ENCODE measurements at places on chromosomes 11 and 22. TPM values are rescaled to one million over a fixed set of nuclear protein-coding genes. Genes with fewer than 3 reads are reported as not detected.

DNA sequence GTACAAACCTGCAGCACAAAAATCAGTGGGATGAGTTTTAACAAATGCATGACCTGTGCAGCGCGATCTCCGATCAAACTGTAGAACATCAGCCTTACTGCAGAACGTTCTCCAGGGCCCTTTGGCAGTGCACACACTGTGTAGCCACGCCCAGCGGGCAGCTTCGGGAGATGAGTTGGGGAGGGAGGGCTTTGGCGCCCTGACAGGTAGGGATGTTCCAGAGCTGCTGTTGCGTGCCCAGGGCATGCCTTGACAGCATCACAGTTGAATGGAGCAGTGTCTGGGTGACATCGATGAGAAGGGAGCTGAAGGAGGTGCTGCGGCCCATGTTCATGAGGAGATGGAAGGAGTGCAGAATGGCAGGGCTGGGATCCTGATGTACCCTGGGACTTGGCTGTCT is 80.2 kb downstream of the TBC1D22A start:
- H3K27me3 ChIP-seq, result no peaks in the 10 kb centered on the region
- peaks cover 3% of the 10 kb centered on the region for H3K4me1 ChIP-seq
- H3K27ac ChIP-seq, result no peak overlapping the region
- no peaks in the 10 kb centered on the region for H3K36me3 ChIP-seq

SHISAL1 gene
- not detected for total RNA-seq

GRCh38 chr11:125200441-125200840 is 35.9 kb downstream of the PKNOX2 start:
- no peak overlapping the region for H3K4me3 ChIP-seq
- no peaks in the 10 kb centered on the region for H3K36me3 ChIP-seq
- H3K27me3 ChIP-seq, result peaks cover 9% of the 10 kb centered on the region
- DNase-seq, result no peak
- no peak overlapping the region for H3K27ac ChIP-seq
- H3K4me1 ChIP-seq, result no peaks in the 10 kb centered on the region

- no peaks in the 10 kb centered on the region for H3K27me3 ChIP-seq
- no peaks in the 10 kb centered on the region for H3K36me3 ChIP-seq
- H3K4me3 ChIP-seq, result no peak overlapping the region
- peaks cover 36% of the 10 kb centered on the region for H3K4me1 ChIP-seq
- no peak overlapping the region for H3K27ac ChIP-seq
Observed at GRCh38 chr22:44042249-44043218, 18.4 kb downstream of the PARVB start.

- no peak overlapping the region for H3K27ac ChIP-seq
- H3K36me3 ChIP-seq, result no peaks in the 10 kb centered on the region
- no peak for DNase-seq
Observed at GRCh38 chr11:43951231-43951630, 8.8 kb downstream of the C11orf96 start.

PATE4 gene
- total RNA-seq, result not detected

GRCh38 chr22:49934160-49934890 is 15.9 kb downstream of the CRELD2 start:
- peaks cover 36% of the 10 kb centered on the region for H3K4me1 ChIP-seq
- DNase-seq, result no peak
- H3K27me3 ChIP-seq, result no peaks in the 10 kb centered on the region
- peak overlapping the region; percentile 15 for H3K27ac ChIP-seq
- no peaks in the 10 kb centered on the region for H3K36me3 ChIP-seq

GDPD4 gene
- not detected for total RNA-seq

GRCh38 chr11:62264004-62264403 is 6.0 kb upstream of the SCGB2A2 start:
- no peak overlapping the region for H3K27ac ChIP-seq
- DNase-seq, result no peak
- peaks cover 16% of the 10 kb centered on the region for H3K27me3 ChIP-seq
- peaks cover 3% of the 10 kb centered on the region for H3K4me1 ChIP-seq
- no peak overlapping the region for H3K4me3 ChIP-seq
- no peaks in the 10 kb centered on the region for H3K36me3 ChIP-seq

- H3K27me3 ChIP-seq, result no peaks in the 10 kb centered on the region
- no peak overlapping the region for H3K27ac ChIP-seq
- peaks cover 3% of the 10 kb centered on the region for H3K36me3 ChIP-seq
- peaks cover 4% of the 10 kb centered on the region for H3K4me1 ChIP-seq
- H3K4me3 ChIP-seq, result no peak overlapping the region
Observed at GRCh38 chr22:27962268-27963044, 43.4 kb upstream of the PITPNB start.

ART1 gene
- not detected for total RNA-seq

C22orf42 gene
- total RNA-seq, result not detected

RAB3IL1 gene
- total RNA-seq, result not detected

MIAT gene
- total RNA-seq, result 66.5 TPM

CLDN25 gene
- not detected for total RNA-seq

DNA sequence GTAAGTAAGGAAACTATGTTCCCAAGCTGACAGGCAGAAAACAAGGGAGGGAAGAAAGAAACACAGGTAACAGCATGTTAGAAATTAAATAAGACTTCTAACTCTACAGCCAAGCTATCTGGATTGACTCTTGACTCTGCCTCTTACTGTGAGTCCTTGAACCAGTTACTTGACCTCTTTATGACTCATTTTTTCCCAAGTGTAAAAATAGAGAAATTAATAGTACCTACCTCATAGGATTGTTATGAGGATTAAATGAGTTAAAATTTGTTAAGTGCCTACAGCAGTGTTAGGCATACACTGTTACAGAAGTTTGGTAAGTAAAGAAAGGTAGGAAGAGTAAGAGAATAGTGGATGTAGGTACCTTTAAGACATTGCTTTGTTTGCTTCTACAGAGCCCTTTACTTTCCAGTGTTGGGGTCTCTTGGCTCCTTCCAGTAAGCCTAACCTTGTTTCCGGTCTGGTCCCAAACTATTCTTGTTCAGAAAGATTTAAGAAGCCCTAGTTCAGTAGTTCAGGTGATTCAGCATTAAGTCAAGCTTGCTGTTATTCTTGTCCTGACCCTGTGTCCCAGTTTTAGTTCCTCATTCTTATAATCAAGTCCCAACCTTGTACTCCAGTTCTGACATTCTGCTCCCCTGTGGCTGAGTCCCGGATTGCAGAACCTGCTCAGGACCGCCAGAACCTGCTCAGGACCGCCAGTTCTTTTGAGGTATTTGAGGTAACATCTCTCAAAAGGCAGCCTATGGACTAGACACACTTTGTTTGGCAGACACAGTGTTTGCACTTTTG is 963.4 kb upstream of the CCDC90B start:
- DNase-seq, result no peak
- no peaks in the 10 kb centered on the region for H3K4me1 ChIP-seq
- H3K36me3 ChIP-seq, result no peaks in the 10 kb centered on the region
- no peak overlapping the region for H3K27ac ChIP-seq

MRGPRX4 gene
- total RNA-seq, result not detected

GRCh38 chr11:128520206-128520887 is 67.0 kb downstream of the ETS1 start:
- DNase-seq, result no peak
- peak overlapping the region; percentile 99 for H3K27ac ChIP-seq
- no peaks in the 10 kb centered on the region for H3K27me3 ChIP-seq
- peaks cover 35% of the 10 kb centered on the region for H3K4me1 ChIP-seq
- H3K36me3 ChIP-seq, result peaks cover 68% of the 10 kb centered on the region

PRR33 gene
- not detected for total RNA-seq

DNA sequence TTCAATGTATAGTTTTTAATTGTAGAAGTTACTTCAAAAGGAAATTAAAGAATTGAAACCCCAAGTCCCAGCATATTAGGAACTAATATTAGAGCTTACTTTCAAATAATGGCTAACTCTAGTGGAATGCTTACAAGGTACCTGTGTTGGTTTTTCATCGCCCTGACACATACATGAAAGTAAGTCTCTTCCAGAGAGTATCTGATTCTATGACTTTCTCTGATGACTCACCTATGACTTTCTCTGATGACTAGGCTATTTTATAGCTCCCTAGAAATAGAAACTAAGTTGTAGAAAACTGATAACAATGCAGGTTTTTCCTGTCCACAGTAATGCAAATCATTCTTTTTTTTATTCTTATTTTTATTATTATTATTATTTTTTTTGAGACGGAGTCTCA is 33.6 kb upstream of the MMP7 start:
- no peak for DNase-seq
- peaks cover 17% of the 10 kb centered on the region for H3K36me3 ChIP-seq
- no peak overlapping the region for H3K27ac ChIP-seq
- peaks cover 13% of the 10 kb centered on the region for H3K27me3 ChIP-seq

DNA sequence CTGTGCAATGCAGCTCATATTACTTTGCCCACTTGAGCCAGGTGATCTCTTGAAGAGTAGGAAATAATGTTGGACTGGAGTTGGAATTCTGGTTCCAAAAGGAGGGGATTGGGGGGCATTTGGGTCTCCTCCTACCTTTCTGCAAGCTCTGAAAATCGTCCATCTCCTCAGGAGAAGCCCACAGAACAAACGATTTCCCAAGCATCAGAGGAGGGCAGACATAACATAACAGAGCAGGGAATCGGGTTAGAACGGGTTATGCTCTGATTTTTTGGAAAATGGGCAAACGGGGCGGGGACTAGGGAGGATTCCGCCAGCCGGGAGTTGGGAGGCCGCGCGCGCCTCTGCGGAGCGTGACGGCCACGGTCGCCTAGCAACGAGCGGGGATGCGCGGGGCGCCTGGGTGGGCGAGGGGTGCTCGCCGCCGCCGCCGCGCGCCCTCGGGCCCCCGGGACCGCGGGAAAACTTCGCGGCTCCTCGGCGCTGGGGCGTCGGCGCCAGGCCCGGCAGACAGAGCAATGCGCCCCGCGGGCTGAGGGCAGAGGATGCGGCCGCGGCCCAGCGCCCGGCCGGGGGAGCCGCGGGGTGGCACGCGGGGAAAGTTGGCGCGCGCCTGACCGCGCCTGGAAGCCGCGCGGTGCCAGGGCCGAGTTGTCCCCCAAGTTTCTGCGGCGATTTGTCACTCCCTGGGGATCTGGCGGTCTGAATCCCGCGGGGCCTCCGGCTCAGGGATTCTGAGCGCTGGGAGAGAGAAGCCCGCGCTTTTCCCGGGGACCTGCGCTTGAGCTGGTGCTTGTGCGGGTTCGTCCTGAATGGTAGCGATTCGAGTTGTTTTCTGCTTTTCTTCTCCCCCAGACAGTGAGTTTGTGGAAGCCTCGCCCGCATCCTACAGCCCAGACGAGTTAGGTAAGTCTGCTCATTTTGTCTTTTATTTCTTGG is 27.8 kb upstream of the AMOTL1 start:
- H3K27ac ChIP-seq, result no peak overlapping the region
- DNase-seq, result no peak
- peaks cover 43% of the 10 kb centered on the region for H3K27me3 ChIP-seq
- H3K36me3 ChIP-seq, result no peaks in the 10 kb centered on the region
